CD4-positive, alpha-beta T cell (primary cell): ENCODE measurements at places on chromosomes 5 and 9. TPM values are rescaled to one million over a fixed set of nuclear protein-coding genes. Genes with fewer than 3 reads are reported as not detected.

The C6 gene
- not detected for total RNA-seq

The BSPRY gene
- total RNA-seq = not detected

The PCDHB12 gene
- total RNA-seq = not detected

The VLDLR gene
- total RNA-seq = not detected

The STPG3 gene
- total RNA-seq = not detected

The OBP2B gene
- not detected for total RNA-seq

The DMRTA1 gene
- not detected for total RNA-seq

The SWI5 gene
- total RNA-seq = 4.1 TPM

The TMEM174 gene
- not detected for total RNA-seq

DNA sequence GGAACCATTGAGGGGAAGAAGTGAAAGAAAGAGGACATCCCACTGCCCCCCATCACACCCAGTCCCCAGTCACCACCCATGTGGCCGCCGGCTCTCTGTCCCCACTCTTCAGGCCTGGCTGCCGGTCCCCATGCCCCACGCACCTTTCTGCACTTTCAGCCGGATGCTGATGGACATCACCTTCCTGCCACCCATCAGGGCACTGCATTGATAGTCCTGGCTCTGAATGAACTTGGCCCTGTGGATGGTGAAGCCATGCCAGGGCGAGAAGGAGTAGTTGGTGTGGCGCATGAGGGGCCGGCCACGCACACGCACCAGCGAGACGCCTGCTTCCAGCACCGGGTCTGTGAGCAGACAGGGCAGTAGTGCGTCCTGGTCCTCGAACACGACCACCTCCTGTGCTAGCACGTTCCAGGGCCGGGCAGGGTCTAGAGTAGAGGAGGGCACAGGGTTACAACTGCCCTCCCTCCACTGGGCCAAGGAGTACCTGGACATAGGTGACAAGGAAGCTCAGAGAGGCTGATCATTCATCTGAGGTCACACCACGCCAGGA is 6.4 kb downstream of the CSF1R start:
- no peak for DNase-seq

GRCh38 chr5:149140197-149141002 is 893 bp upstream of the ABLIM3 start:
- no peak for DNase-seq

DNA sequence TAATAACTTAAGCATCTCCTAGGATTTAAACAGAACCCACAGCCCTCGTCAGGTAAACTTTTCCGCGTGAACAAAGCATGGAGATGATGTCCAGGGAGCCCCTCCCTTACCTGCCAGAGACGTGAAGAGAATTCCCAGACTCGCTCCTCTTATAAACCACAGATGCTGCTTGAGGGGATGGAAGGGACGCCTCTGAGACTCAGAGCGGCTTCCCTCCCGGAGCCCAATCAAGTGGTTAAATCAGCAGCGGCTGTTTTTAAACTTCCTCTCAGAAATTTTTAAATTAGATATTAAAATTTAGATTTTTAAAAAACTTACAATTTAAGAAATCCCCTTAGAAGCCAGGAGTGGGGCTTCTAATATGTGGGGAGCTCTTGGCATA is 71.8 kb downstream of the RAPGEF1 start:
- no peak for DNase-seq

- no peak for DNase-seq
These were observed 85.9 kb downstream of the RAI14 start for GRCh38 chr5:34742061-34742460.

- DNase-seq = no peak
These were observed 188.7 kb downstream of the HSPA4 start for GRCh38 chr5:133240425-133241091.

DNA sequence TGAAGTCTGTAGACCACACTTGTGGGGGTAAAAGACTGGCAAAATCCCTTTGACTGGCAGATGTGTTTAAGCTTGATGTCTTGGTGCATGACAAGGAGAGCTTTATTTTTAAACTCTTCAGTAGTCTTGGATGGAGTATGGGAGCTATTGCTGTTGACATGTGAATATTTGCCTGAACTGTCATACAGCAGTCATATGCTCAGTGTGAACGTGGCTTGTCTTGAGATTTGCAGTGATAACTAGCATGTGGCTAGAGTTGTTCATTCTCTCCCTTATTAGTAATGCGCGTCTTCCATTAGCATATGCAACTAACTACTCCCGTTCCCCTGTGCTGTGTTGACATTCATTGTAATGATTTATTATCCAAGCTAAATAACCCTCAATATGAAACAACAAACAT is 523.6 kb upstream of the WWC1 start:
- no peak for DNase-seq

DNA sequence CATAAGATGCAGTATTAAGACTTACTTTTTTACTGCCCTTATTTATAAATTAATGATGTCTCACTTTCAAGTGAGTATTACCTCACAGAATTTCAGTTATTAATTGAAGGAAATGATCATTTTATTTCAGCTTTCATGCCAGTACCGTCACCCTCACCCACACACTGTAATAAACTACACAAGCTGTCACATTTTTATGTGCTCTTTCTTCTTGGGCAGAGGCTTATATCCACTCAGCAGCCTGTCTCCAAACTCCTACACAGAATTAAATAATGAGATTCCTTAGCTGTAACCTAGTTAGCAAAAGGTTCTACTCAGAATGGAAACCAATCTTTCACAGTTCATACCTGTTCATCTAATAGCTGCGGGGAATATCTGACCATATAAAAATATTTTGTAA is 1915.8 kb upstream of the CDH6 start:
- no peak for DNase-seq

- no peak for DNase-seq
These were observed 6.5 kb downstream of the CKMT2 start for GRCh38 chr5:81239613-81240012.

DNA sequence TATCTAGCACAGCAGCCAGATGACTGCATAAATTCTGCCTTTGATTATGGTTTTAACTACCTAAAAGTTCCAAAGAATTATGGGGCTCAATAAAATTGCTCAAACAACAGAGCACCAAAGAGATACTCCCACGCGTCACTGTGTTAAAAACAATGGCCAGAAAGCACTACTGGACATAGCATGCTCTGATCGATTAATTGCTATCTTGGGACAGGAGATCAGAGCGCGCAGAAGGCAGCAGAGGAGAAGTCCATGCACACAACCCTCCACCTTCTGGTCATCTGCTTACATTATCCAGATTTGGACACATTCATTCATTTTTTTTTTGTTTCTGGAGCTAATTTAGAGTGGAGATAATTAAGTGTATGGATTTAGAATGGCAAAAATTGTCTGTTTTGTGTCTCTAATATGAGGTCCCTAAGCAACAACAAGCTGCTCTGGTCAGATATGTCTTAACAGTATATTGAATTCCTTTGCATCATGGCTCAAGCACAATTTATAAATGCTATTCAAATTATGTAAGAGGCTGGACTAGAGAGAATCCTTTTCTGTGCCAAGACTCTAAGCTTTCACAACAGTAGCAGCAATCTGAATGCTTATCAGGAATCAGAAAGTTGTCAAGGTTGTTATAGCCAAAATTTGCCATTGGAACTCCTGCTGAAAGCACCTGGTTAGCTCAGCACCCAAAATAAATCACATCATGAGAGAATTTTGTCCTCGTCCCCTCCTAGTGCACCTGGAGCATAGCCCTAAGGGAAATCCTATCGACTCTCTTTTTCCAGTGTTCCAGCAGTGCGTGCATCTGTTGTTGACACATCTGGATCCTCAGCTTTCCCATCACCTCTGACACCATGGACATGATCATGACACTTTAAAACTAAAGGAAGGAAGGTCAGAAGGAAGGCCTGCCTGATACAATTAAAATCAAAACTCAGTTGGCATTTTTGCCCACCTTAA is 98.6 kb upstream of the HMHB1 start:
- DNase-seq = no peak

- DNase-seq = no peak
These were observed 151.7 kb upstream of the POU5F2 start for GRCh38 chr5:93893075-93893474.

- no peak for DNase-seq
These were observed 224.6 kb downstream of the PLK2 start for GRCh38 chr5:58235299-58235698.

DNA sequence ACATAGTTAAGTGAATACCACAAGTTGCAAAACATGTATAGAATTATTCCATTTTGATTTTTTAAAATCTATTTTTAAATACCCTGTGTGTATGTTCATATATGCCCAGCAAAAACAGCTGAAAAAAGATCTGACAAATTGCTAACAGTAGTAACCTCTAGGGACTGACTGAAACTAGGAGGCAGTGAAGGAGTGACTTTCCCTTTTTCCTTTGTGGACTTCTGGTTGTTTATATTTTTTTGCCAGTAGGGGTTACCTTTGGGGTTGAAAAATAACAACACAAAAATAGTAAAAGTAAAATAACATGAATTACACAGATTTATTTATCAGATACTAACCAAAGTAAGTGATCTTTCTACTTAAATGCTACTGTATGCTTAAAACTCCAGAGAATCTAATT is 2.9 kb downstream of the MEGF9 start:
- no peak for DNase-seq

- DNase-seq = peak; percentile 31
These were observed 97.9 kb upstream of the MAP3K1 start for GRCh38 chr5:56717253-56717987.

GRCh38 chr9:130842545-130842944 is 7.5 kb downstream of the ABL1 start:
- no peak for DNase-seq

- peak; percentile 46 for DNase-seq
These were observed 31.6 kb upstream of the UBAC1 start for GRCh38 chr9:135992486-135993408.

DNA sequence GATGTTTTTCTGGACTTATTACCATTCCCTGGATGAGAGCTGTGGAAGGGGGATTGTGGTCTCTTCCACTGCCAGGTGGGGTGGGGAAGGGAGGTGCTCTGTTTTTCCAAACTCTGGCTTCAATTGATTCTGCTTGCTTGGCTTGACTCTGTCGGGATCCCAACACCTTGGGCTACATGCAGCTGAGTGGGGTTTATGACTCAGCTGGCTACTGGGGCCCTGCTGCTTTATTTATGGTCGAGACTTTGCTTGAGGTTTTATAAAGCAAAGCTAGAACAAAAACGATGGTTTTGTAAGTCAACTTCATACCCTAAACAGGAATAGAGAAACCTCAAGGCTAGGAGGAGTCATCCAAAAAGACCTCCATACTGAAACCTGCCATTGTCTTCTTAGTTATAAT is 76.3 kb downstream of the AOPEP start:
- DNase-seq = no peak

DNA sequence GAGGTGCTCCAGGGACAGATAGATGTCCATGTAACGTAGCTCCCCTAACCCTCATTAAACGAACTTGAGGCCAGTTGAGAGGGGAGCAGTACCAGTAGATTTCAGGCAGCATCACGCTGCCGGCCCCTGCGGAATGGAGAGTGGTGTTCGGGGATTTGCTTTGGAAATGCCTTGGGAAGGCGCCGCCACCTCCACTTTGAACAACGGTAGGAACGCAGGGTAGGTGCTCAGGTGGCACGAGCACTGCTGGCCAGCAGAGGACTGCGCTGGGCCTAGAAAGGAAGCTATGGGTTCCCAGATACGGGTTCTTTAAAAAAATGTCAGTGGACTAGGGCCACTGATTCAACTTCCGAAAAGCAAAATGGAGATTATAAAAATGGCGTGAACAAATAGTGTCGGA is 271.8 kb downstream of the FANCC start:
- DNase-seq = no peak

GRCh38 chr5:139979943-139980342 is 63.2 kb downstream of the NRG2 start:
- DNase-seq = no peak

- DNase-seq = no peak
These were observed 26.0 kb downstream of the ACTBL2 start for GRCh38 chr5:57456531-57457135.

DNA sequence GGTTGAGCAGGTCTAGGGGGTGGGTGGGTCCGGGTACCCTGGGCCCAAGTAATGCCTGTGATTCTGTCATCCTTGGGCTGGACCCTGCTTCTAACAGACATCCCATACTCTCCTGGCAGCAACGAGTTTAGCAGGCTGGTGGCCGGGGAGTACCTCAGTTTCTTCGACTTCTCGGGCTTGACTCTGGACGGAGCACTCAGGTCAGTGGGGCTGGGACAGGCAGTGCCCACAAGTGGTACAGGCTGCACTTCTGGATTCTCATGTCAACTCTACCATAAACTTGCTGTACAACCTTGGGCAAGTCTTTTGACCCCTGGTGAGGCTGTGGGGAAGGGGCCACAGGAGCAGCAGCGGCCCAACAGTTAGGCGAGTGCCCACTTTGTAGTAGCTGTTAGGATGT is 21.8 kb downstream of the PSD2 start:
- DNase-seq = no peak

DNA sequence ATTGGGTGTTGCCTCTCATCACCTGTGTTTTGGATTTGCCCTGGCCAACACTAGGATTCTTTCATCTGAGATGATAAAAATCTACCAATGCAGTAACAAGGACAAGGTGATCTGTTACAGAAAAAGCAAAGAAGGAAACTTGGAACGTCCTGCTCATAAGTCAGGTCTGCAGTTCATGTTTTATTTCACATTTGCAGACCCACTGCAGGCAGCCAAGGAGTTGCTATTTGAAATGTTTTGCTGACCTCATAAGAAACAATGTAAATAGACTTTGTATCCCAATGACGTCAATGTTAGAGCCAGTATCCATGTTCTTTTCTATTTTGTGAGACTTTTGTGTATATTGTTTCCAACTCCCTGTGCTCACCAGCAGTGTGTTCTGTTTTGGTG is 312.9 kb downstream of the DEPDC1B start:
- no peak for DNase-seq

DNA sequence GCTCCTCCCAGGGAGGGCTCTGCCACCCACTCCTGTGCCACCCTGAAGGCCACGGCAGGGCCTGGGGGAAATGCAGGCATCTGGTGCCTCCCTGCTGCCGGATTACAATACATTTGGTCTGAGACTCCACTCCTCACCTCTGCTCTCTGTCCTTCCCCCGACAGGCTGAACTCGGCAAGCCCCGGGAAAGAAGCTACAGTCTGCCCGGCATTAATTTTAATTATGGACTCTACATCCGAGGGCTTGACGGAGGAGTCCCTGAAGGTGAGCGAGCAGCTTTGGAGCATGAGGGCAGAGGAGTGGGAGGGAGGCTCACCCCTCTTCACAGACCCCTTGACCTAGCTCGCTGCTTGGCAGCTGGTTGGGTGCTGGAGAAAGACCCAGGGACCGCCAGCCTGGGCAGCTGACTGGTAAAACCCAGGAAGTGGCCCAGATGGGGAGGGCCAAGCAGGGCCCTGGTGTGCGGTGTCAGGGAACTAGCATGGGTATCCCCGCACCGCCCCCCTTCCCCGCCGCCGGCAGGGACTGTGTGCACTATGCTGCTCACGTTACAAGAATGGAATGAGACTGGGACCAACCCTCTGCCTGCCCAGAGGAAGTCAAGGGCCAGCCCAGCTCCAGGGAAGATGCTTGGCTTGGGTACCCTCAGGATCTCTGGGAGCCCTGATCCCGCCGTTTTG is 83.7 kb upstream of the BARHL1 start:
- DNase-seq = no peak

- DNase-seq = no peak
These were observed 3.9 kb downstream of the S1PR3 start for GRCh38 chr9:88995200-88995577.
